ENCODE measurements at places on chromosomes 12 and 14. TPM values are rescaled to one million over a fixed set of nuclear protein-coding genes. Genes with fewer than 3 reads are reported as not detected.
A peak's percentile ranks its signal among the peaks of the same experiment; 100 is the strongest.

PLA2G1B gene
- not detected for total RNA-seq

GCH1 gene
- total RNA-seq: 46.4 TPM

KRT83 gene
- total RNA-seq: not detected

GRCh38 chr12:51521554-51522276 lies 69.3 kb upstream of the SCN8A start:
- H3K36me3 ChIP-seq: no peaks in the 10 kb centered on the region
- H3K4me1 ChIP-seq: no peaks in the 10 kb centered on the region
- DNase-seq: no peak
- H3K27ac ChIP-seq: no peak overlapping the region
- H3K27me3 ChIP-seq: peaks cover 2% of the 10 kb centered on the region

GRCh38 chr12:79706156-79706555 lies 15.4 kb upstream of the PAWR start:
- H3K27ac ChIP-seq: no peak overlapping the region
- no peaks in the 10 kb centered on the region for H3K4me1 ChIP-seq
- H3K36me3 ChIP-seq: no peaks in the 10 kb centered on the region
- no peak overlapping the region for H3K4me3 ChIP-seq
- peaks cover 9% of the 10 kb centered on the region for H3K27me3 ChIP-seq

DNA sequence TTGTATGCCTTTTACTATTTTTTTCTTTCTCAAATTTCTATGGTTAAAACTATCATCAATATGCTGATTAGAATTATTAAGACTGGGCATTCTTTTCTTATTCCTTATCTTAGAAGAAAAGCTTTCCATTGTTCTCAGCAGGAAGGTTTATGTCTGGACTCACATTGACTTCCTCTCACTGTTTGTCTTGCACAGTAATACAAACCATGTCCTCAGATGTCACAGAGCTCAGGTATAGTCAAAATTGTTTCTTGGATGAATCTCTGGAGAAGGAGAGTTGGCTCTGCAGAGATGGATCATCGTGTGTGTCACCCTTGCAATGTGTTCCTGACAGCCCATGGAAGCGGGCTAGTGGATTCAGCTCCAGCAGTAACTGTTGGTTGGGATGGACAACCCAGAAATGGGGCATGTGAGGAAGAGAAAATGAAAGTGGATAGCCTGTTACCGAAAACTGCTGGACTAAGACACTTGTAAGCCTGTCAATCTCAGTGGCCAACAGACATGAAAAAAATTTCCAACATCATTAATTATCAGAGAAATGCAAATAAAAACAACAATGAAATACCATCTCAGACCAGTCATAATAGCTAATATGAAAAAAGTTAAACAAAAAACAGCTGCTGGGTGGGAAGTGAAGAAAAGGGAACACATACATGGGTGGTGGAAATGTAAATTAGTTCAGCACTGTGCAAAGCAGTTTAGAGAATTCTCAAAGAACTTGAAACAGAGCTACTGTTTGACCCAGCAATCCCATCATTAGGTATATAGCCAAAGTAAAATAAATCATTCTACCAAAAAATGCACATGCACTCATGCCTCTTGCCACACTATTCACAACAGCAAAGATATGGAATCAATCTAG lies 967.8 kb downstream of the TMEM121 start:
- H3K4me1 ChIP-seq: peaks cover 12% of the 10 kb centered on the region
- peaks cover 2% of the 10 kb centered on the region for H3K27me3 ChIP-seq
- peaks cover 2% of the 10 kb centered on the region for H3K36me3 ChIP-seq
- H3K4me3 ChIP-seq: peak overlapping the region; percentile 82

DNA sequence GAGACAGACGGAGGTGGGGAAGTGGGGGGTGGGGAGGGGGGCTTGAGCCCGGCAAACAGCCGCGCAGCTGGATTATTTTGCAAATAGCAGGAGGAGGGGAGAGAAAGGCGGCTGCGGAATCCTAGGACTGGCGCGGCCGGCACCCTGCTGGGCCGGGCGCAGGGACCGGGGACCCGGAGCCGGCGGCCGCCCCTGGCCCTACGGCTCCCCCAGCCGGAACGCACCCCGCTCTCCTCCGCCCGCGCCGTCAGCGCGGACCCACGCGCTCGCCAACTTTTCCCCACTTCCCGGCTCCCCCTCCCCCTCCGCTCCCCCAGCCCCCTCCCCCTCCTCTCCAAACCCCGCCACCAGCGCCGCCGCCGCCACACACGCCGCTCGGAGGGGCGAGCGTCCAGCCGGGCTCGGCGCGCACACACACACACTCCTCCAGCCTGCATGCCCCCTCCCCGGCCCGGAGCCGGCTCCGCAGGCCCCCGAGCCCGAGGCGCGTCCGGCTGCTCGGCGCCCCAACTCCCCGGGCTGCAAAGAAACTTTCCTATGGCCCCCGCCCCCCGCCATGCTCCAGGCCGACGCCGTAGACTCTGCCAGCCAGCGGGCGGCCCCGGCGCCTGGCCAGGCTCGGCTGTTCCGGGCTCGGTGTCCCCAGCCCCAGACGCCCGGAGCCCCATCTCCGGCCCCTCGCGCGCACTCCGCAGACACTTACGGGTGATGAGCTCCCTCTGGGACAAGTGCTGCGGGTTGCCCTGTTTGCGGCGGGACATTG lies 1.4 kb downstream of the BCL11B start:
- peak overlapping the region; percentile 99 for H3K27ac ChIP-seq
- peak overlapping the region; percentile 98 for H3K4me3 ChIP-seq
- H3K4me1 ChIP-seq: peaks cover 31% of the 10 kb centered on the region
- H3K27me3 ChIP-seq: peaks cover 9% of the 10 kb centered on the region
- peak; percentile 75 for DNase-seq
- H3K36me3 ChIP-seq: peaks cover 29% of the 10 kb centered on the region
